ENCODE measurements at places on chromosomes 5 and 9.
A peak's percentile ranks its signal among the peaks of the same experiment; 100 is the strongest.

DNA sequence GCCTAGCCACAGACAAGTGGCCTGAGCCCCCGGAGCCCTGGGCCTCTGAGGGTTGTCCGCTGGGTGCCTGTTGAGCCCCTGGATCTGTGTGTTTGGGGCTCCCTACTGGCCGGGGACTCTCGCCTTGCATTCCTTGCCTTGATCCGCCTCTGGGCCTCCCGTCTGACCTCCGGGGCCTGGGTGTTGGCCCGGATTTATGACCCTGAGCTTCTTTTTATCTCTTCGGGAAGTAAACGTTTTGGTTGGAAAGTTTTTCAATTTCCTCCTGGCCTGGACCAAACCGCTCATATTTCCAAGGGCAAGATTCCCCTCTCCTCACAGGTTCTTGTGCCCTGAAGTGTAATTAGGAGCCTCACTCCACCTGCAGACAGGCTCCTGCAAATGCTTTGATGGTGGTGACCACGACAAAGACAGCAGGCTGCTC, 69.3 kb upstream of the EGFLAM start:
- DNase-seq = no peak

DNA sequence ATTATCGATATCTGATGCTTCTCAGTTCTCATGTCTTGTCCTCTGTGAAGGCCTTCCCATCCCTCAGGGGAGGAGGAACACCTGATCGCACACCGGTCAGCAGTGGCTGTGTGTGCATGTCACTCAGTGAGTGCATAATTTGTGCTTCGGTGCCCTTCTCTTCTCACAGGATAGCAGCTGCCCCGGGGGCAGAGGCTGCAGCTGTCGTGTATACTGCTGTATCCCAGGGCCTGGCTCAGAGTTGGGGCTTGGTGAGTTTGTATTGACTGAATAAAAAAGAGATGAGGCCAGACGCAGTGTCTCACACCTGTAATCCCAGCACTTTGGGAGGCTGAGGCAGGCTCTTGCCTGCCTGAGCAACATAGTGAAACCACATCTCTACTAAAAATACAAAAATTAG, 49.7 kb upstream of the NCS1 start:
- DNase-seq = no peak

- DNase-seq = no peak
These were observed 37.9 kb upstream of the RAB3C start for GRCh38 chr5:58544926-58545325.

DNA sequence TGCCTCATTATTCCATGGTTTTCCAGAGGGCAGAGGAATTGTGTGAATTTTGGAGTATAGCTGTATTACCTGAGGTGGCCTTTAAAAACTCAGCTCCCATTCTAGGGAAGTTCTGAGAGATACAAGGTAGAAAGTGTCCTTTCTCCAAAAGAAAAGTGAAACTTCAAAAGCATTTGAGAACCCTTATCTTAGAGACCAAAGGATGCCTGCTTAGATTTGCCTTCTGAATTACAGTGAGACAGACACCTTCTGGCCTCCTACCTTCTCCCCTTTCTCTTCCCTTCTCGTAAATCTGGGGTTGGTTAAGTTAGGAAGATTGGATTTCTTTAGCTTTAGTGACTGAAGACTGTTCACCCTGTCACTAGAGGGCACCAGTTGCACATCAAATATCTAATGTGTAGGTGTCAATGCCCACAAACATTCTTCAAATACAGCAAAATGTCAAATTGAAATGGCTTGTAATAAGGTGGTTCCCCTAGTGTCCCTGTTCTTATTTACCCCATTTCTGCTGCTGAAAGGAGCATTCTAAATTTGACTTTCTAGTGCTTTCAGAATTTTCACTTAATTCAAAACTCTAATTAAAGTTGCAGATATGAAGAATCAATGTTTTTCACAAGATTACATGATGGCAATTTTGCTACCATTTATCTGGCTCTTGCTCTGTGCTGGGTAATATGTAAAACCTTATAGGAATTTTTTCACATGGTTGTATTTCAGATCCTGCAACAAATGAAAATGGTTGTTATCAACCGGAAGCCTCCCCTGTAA, 46.7 kb downstream of the PRRC1 start:
- peak; percentile 56 for DNase-seq

DNA sequence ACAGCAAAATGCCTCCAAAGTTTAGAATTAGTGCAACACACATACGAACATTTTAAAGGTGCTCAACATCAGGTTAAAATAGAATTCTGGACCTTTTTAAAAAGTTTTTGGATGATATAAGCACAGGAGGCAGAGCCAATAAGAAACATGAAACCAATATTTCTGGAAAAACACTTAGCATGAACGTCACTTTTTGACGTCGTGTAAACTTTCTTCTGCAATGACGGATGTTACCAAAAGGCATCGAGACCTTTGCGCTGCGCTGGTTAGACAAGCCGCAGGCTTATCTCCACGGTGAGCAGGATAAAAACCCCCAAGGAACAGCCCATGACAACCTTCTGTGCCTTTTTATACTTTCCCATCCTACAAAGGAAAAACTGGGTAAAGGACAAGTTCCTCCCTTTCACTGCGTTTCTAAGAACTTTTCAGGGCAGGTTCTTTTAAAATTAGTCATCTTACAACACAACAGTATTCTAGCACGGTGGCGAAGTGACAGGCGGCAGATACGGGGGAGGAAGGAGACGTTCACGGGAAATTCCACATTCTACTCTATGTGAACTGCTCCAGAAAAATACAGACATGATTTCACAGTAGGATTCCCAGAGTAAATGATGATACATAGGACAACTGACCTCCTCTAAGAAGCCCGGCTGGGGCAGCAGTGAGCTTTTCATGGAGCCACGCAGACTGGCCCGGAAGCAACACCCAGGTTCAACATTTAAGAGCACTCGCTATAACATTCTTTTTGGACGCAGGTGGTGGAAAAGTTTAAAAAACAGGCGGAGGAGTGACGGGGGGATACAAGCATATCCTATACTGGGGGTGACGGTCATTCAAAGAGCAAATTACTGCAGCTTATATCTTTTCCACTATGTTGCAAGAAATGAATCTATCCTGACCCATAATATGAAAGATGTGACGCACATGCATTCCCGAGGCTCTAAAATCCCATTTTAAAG, 52.4 kb downstream of the USP20 start:
- peak; percentile 52 for DNase-seq

DNA sequence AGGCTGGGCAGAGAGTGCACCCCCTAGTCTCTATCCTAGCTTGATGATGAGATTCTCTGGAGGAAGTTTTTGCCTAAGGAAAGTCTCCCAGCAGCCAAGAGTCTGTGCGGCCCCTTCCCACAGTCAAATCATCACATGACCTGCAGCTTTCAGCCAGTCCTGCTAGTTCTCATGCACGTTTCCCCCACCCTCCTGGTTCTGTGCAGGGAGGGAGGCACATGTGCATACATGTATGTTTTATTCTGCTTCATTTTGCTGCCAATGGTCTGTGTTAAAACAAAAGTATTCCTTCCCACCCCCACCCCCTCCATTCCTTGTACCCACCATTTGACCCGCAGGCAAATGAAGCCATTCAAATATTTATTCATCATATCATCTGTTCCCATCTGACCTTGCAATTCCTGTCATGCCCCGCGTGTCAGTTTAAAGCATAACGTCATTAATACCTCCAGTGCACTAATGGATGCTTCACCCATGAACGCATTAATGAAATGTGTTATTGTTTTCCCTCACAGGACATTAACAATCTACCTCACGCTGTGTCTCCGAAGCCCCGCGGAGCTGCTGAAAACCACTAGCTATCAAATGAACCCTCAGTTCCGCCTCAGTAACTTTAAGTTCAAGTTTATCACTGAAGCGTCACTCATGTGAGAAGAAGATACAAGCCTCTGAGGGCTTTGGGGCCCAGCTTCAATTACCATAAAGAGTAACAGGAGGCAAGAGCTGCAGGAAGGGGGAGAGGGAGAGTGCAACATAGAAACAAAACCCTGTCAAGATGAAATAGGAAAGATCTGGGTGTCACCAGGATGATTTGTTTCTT, 139.6 kb downstream of the RASEF start:
- peak; percentile 32 for DNase-seq

DNA sequence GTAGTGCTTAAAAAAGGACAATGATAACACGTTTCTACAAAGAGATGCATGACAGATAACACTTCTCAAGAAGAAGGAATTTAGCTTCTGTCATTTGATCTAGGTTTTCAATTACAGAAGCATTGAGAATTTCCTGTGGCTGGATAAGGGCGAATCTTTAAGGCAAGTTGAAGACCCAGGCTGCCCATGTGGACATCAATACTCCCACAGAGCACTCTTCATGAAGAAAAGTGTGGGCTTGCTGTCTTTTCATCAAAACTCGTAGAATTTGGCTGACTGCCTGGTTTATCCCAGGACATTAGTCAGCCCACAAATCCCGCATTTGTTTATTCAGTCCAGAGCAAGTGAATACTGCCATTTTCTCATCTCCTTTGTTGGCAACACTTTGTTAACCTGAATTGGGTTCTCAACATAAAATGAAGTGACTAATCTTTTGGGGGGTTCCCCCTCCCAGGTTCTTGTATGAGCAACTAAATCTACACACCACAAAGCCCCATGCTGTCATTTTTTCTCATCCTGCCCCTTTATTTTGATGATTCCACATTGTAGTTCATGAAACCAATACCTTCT, 43.4 kb upstream of the CDKN2B start:
- DNase-seq = peak; percentile 99

DNA sequence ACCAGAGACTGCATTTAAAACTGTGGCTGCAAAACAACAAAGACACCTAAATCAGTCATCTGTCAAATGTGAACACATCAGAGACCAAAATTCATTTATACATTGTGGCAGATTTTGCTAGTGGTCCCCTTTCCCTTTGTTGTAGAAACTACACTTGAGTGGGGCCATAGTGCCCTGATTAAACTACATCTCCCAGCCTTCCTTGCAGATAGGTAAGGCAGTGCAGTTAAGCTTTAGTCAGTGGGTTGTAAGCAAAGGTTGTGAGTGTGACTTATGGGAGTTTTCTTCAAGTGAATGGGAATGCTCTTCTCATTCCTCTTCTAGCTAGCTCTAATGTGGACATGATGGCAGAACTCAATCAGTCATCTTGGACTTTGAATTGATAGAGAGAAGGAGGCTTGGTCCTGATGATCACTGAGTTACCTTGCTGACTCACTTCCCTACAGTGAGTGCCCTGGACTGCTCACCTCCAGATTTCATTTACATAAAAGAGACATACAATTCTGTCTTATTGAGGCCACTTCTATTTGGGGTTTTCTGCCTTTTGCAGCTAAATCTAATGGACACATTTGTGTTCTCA, 35.2 kb upstream of the SPARC start:
- DNase-seq = no peak

GRCh38 chr9:19485193-19485592, 76.4 kb downstream of the ACER2 start:
- DNase-seq = no peak

DNA sequence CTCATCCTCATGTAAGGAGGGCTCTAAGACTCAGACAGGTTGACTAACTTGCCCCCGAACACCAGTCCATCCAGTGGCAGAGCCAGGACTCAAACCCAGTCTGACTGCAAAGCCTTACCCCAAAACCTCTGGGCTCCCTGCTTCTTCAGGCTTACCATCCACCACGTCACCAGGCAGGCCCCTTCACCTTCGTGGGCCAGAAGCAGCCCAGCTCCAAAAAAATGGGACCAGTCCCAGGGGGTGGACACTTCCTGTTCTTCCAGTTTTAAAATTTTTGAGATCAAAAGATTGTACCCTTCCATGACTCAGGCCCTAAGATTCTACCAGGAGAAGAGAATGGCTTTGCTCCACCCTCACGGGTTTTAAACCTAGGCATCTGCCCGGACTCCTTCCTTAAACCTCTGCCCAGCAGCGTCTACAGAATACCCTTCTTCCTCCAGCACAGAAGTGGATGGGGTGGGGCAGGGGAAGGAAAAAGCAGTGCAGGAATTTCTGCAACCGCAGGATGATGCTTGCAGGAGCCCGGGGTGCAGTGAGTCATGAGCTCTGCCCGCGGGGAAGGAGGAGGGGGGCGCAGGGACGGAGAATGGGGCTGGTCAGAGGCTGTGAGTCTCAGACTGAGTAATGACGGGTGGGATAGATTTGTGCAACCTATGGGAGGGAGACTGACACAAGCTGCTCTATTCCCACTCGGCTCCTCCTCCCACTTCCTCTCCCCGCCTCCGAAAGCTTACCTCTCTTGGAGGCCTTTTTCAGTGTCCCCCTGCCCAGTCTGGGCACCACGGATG, 50.4 kb upstream of the STXBP1 start:
- peak; percentile 99 for DNase-seq

DNA sequence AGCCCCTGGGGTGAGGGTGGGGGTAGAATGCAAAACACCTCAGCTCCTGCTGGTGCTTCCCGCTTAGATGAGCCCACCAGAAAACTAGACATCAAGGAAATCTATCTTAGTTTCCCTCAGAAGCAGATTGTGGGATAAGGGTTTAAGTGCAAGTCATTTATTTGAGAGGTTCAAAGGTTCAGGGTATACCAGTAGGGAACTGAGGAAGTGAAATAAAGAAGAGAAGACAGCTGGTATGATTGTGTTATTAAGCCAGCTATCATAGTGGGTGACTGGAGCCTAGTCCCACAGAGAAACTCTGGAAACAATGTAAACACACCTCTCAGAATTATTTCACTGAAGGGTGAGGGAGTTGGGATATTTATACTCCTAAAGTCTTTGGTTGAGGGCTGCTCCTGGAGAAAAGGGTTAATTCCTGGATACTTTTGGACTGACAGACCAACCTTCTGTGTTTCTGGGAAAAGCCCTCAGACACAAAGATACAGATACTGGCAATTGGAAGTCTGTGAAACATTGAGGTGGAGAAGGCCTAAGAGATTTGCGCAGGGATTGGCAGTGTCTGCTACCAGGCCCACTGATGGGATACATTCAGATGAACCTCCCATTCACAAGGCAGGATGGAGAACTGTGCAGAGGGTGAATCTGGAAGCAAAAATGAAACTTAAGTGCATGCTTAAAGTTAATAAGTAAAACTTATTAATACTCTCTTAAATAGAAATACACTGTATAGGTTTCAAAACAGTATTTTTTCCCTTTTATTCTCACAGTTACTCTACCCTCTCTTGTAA, 6.4 kb upstream of the DCTN4 start:
- no peak for DNase-seq

- DNase-seq = no peak
These were observed 107.8 kb upstream of the NEK6 start for GRCh38 chr9:124149992-124150391.

GRCh38 chr9:121744002-121744686, 92.7 kb downstream of the DAB2IP start:
- DNase-seq = peak; percentile 56

GRCh38 chr9:34562135-34562745, 27.3 kb downstream of the CNTFR start:
- no peak for DNase-seq

GRCh38 chr5:118491351-118491750, 497.0 kb downstream of the DTWD2 start:
- DNase-seq = no peak

Measured in astrocyte of the spinal cord (primary cell).